ENCODE measurements at places on chromosomes 3 and 15.

DNA sequence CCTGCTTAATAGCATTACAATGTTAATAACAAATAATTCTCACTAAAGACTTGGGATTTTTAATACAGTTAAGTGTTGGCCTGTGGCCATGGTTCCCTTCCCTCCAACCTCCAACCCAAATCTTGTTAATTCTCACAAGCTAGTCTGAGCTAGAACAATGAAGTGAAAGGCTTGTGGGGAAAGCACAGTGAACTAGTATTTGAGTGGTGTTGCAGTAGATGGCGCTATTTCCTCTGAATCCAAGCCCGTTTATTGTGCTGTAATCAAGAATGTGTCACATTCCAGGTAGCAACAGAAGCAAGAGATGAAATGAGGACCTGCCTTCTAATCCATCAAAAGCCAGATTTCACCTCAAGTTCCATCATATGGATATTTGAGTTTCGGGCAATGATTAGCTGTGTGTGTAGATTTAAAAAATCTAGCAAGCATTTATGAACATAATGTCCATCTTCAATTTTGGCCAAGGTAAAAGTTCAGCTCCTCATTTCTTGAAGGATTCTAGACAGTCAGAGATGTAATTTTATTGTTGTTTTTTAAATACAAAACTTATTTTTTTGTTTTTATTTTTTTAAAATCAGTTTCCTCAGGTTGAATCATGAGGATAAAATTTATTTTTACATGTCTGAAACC lies 160.7 kb downstream of the SQOR start:
- DNase-seq = no peak

GRCh38 chr3:66971891-66972551 lies 26.1 kb upstream of the KBTBD8 start:
- DNase-seq = peak; percentile 57

DNA sequence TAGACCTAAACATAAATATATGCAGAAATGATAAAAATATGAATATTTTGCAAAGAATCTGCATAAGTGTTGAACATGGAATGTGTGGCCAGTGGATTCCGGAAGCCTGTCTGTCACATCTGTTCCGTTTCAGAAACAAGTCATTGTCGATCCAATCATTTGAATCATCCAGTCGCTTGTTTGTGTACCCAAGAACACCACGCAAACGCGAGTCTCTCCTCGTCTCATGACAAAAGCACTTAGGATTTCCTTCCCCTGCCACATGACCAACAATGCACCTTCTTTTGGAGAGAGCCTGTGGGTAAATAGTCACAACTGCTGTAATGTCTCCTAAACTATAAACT lies 80.2 kb downstream of the FMN1 start:
- no peak for DNase-seq

DNA sequence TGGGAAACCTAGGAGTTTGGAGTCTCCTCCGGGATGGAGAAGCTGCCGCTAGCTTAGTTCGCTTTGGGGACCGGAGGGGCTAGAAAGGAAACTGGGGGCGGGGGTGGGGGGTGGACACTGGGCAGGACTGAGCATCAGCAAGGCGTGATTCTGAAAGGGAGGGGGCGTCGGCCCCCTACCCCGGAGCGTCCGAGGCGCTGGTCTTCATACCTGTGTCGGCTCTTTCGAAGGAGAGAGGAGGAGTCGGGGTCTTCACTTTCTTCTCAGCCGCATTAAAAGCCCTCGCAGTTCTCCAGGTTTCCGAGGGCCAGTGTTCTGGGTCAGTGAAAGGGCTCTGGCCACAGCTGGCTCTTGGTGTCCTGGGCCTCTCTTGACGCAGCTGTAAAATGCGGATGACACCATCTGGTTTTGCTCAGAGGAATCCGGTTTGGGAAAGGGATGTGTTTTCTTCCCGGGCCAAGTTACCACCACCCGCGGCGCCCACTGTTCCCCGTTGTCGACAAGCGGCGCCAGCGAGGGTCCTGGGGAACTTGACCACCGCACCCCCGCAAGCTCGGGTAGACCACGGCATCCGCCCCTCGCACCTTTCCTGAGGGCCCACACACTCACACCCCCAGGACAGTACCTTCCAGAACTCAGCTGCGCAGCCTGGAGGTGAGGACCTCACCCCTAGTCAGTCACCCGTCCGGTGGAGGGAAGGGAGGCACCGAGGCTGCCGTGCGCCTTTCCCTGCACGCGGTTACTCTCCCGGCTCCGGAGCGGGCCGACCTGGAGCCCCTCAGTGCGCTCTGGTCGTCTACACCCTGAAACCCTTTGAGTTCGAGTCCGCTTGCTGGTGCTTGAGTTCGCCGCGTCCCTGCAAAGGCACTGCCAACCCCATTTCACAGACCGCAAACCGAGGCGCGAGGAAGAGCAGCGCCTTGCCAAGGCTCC lies 660 bp downstream of the CCK start:
- DNase-seq = no peak

Measured in 8988T (cell line).